8988T (cell line): ENCODE measurements at places on chromosomes 6 and 20.

DNA sequence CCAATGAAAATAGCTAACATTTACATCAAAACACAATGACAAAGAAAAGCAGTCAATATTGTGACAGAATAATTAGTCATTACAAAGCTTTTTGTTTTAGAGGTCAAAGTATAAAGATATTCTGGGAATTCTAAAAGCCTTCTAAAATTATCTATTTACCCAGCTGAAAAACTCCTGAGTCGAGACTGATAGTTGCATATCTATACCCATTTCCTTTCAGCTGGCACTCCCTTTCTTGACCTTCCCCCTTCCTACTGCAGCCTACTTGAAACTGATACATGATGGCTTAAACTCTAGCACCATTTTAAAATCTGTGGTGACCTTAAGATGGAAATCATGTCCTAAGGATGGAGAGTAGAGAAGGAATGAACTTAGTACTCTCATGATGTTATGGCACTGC is 38.6 kb downstream of the LMBRD1 start:
- no peak for DNase-seq

DNA sequence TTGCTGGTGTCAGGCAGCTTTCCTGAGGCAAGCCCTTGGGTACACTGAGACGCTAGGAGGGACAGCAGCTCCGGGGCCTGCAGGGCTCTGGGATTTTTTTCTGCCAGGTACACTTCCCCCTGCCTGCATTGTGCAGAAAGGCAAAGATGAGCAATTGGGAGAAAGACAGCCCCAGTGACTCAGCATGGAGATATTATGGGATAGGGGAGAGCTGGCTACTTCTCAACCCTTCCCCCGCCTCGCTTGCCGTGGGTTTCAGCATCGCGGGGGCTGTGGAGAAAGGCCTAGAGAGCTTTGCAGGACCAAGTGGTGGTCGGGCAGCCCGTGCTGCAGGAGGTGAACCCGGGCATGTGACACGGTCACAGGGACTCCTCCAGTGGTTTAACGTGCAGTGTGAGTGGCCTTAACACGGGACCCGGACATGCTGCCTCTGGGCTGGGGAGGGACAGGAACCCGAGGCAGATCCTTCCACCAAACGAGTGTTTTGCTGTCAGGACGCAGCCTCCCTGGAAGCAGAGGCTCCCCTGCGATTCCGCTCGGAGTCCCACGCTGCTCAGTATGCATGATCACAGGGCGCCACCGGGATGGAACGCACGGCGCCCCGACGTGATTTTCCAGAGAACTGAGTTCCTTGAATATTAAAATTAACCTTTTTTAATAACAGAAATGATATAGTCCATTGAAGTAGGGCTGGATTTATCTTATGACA is 139.9 kb downstream of the CDH4 start:
- DNase-seq, result no peak

DNA sequence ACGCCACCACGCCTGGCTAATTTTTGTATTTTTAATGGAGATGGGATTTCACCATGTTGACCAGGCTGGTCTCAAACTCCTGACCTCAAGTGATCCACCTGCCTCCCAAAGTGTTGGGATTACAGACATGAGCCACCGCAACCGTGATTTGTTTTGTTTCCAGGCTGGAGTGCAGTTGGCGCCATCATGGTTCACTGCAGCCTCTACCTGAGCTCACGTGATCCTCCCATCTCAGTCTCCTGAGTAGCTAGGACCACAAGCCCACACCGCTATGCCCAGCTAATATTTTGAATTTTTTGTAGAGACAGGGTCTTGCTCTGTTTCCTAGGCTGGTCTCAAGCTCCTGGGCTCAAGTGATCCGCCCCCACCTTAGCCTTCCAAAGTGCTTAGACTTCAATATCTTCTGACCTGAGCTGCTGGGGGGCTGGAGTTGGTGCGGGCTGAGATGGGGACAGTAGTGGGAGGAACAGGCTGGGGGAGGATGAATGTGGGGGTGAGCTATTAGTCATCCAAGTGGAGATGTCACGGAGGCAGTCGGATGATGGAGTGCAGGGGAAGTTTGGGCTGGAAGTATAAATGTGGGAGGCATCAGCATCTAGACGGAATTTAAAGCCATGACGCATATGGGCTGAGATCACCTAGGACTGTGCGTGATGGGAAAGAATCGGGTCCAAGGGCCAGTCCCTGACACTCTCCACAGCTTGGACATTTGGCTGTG is 23.1 kb upstream of the ZMYND8 start:
- no peak for DNase-seq

DNA sequence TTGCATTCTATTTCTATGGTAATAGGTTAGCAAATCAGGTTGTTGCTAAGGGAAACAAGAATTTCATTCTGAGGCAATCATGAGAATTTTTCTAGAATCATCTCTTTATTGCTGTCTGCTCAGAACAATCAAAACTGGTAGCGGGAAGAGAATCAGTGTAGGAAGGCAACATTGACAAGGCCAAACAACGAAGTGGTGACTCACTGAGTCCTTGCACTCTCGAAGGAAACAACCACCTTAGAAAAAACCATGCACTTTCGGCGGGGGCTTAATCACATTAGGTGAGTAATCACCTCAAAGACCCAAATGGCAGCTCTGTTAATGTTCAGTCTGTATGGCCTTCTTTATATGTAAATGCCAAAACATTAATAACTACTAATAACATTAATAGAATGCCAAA is 78.8 kb upstream of the MAP7 start:
- no peak for DNase-seq

DNA sequence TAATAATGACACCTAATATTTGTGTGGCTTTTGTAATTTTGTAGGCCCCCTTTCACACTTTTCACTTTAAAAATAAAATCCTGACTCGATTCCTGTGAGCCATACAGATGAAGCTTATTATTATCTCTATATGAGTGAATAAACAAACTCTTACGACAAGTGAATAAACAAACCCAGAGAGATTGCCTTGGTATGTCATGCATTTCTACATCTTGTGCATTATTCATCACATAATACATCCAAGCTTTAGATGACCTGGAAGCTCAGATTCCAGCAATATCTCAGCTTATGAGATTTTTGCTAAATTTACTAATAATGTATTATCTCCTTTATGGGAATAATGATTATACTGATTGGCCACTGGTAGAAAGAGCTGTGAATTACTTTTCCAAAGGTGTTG is 248.2 kb downstream of the TBX18 start:
- no peak for DNase-seq

- no peak for DNase-seq
Observed at GRCh38 chr6:33705955-33706725, 5.4 kb downstream of the UQCC2 start.

GRCh38 chr6:129276986-129277385 is 394.0 kb downstream of the LAMA2 start:
- DNase-seq, result no peak

- DNase-seq, result no peak
Observed at GRCh38 chr6:34341481-34341971, 50.9 kb downstream of the NUDT3 start.

GRCh38 chr20:35768731-35769664 is 2.8 kb upstream of the PHF20 start:
- DNase-seq, result no peak

- DNase-seq, result peak; percentile 19
Observed at GRCh38 chr6:33168284-33168601, 24.0 kb downstream of the COL11A2 start.

- no peak for DNase-seq
Observed at GRCh38 chr6:3405182-3405518, 51.7 kb downstream of the SLC22A23 start.

GRCh38 chr6:16633465-16633864 is 127.8 kb downstream of the ATXN1 start:
- DNase-seq, result no peak

- DNase-seq, result no peak
Observed at GRCh38 chr20:4267242-4267641, 251.9 kb upstream of the RNF24 start.

DNA sequence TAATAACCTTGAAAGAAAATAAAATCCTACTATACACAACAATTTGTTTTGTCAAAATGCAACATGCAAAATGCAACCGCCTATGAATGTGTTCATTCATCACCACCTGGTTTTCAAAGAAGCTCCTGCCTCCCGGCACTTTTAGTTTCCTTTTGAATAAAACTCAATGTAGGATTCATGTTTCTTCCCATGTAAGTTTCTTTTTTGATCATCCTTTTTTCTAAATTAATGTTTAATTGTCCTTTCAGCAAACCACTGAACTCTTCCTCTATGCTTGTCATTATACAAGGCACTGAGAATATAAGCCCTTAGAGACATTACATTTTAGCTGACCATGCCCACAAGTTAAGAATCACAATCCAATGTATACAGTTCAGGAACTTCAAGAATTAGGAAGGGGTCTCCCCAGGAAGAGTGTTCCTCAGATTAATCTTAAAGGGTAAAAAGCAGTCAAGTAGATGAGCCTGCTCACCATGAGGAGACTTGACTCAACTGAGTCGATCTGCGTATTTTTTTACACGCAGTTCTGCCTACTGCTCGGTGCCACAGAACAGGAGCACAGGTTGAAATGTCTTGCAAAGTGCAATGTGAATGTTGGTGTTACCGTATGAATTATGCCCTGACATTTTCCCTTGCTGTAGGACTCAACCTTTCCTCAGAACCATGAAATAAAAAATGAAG is 7.2 kb upstream of the THEMIS start:
- DNase-seq, result no peak

DNA sequence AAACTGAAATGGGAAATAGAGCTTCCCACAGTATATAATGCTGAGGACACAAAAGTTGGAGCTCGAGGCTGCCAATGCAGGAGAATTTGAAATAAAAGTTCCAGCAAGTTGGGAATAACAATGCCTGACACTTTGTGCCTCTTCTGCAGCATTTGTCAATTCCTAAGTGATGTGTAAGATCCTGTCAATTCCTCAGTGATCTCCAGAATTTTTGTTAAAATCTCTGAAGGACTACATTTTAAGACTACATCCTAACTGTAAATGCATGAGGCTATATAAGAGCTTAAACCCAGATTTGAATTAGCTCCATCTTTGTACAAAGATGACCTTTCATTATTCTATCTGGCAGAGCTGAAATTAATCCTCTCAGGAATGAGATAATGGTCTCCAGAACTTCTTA is 208.2 kb downstream of the COL12A1 start:
- no peak for DNase-seq

- peak; percentile 23 for DNase-seq
Observed at GRCh38 chr6:130293800-130294199, 71.0 kb upstream of the SAMD3 start.

GRCh38 chr6:72651174-72651573 is 29.3 kb downstream of the KCNQ5 start:
- no peak for DNase-seq

- no peak for DNase-seq
Observed at GRCh38 chr20:53359425-53359824, 234.2 kb downstream of the ZNF217 start.

DNA sequence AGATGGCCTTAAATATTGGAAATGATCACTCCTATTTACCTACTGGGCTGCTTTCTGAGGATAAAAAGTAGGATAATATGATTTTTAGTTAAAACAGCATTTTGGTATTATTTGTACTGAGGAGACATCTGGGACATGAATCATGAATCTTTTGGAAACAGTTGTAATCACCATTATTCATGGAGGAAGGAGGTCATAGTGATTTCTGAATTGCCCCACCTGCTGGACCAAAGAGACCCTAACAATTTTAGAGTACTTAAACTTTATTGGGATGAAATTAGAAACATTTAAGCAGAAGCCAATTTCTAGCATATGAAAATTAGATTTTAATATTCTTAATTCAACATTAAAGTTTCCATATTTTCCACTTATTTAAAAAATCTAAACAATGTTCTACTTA is 108.4 kb upstream of the SIM1 start:
- no peak for DNase-seq

DNA sequence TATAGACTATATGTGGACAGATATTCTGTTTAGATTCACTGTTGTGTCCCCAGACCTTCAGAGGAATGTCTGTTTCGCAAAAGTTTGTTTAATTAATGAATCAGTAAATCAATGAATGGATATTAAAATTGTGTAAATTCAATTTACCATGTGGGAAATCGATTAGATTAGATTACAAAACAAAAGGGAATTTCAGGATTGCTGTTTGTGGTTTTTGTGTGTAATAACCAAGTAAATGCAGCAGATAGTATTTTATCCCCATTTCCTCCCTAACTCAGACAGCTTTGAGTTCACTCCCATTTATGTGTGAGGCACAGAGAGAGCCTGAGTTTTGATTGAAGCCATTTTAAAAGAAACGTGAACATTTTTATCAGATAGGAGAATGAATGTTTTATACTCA is 214.8 kb downstream of the ADGB start:
- DNase-seq, result no peak

GRCh38 chr6:53651764-53652401 is 13.7 kb downstream of the KLHL31 start:
- DNase-seq, result peak; percentile 46

- DNase-seq, result peak; percentile 29
Observed at GRCh38 chr6:148440877-148441453, 98.3 kb downstream of the SASH1 start.

DNA sequence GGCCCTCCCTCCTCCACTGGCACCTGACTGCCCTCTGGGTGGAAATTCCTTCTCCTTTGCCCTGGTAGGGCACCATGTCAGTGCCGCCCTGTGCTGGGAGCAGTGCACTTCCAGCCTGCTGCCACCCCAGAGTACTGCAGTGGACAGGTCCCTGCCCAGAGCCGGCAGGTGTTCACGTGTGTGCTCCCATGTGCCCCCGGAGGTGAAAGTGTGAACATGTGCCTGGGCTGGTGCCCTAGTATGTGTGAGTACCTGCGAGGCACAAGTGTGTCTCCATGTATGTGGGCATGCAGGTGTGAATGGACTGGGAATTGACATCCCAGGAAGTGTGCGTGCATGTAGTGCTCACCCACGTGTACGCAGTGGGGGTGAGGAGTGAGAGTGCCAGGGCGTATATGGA is 29.4 kb downstream of the SDCBP2 start:
- DNase-seq, result peak; percentile 83

- no peak for DNase-seq
Observed at GRCh38 chr6:37488476-37488875, 11.2 kb downstream of the CCDC167 start.

GRCh38 chr20:58580474-58580835 is 65.3 kb upstream of the APCDD1L start:
- DNase-seq, result no peak

GRCh38 chr6:16764188-16764950 is 3.1 kb upstream of the ATXN1 start:
- DNase-seq, result no peak

DNA sequence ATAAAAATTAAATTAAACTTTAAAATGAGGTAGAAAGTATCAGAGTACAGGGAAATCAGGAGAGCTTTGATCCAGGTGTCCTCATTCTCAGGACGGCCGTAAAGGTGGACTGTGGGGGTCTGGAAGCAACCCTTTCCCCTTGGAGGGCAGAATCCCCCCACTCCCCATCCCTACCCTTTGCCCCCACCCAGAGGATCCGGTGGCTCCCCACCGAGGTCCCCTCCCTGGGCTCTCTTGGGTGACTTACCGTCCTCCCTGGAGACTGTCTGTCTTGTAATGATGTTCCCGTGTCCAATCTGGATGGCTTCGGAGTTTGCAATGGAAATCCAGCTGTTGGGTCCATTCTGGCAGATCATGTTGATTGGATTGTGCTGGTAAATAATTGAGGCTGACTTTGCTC is 7.3 kb downstream of the ZBP1 start:
- no peak for DNase-seq

GRCh38 chr20:939606-940005 is 23.5 kb upstream of the ANGPT4 start:
- no peak for DNase-seq

GRCh38 chr20:35561671-35562070 is 19.8 kb downstream of the ERGIC3 start:
- no peak for DNase-seq

- no peak for DNase-seq
Observed at GRCh38 chr20:33837096-33837830, 26.1 kb downstream of the CHMP4B start.

- peak; percentile 74 for DNase-seq
Observed at GRCh38 chr6:1552296-1552761, 57.4 kb upstream of the FOXC1 start.
